ENCODE measurements at places on chromosomes 11 and 22.
A peak's percentile ranks its signal among the peaks of the same experiment; 100 is the strongest.

GRCh38 chr11:83349296-83349695 lies 63.1 kb upstream of the CCDC90B start:
- DNase-seq: no peak

DNA sequence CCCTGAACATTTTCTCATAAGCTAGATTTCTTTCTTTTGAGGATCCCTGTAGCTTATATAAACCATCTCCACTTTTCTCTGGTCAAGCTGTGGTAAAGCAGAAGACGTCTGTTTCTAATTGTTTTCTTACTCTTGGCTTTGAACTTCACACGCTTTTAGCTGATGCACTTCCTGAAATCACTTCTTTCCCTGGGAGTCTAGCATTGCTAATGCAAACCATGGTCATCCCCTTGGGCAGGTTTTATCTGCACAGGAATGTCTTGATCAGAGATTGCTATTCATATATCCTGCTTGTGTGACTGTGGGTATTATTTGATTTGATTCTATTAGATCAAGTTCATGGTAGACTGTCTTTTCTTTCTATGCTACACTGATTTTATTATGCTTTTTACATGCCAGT lies 199.2 kb upstream of the POU2AF2 start:
- no peak for DNase-seq

DNA sequence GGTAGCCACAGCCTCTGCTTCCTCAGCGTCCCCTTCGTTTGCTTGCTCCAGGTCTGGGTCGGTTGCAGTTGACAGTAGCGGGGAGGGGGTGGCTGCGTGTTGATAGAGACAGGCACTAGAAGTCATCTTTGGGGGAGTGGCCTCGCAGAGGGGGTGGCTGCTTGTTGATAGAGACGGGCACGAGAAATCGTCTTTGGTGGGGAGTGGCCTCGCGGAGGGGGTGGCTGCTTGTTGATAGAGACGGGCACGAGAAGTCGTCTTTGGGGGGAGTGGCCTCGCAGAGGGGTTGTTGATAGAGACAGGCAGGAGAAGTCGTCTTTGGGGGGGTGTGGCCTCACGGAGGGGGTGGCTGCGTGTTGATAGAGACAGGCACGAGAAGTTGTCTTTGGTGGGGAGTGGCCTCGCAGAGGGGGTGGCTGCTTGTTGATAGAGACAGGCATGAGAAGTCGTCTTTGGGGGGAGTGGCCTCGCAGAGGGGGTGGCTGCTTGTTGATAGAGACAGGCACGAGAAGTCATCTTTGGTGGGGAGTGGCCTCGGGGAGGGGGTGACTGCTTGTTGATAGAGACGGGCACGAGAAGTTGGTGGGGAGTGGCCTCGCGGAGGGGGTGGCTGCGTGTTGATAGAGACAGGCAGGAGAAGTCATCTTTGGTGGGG lies 328.3 kb downstream of the TBC1D22A start:
- DNase-seq: no peak

- DNase-seq: no peak
Measured at GRCh38 chr11:43504316-43504950, 145.7 kb downstream of the TTC17 start.

DNA sequence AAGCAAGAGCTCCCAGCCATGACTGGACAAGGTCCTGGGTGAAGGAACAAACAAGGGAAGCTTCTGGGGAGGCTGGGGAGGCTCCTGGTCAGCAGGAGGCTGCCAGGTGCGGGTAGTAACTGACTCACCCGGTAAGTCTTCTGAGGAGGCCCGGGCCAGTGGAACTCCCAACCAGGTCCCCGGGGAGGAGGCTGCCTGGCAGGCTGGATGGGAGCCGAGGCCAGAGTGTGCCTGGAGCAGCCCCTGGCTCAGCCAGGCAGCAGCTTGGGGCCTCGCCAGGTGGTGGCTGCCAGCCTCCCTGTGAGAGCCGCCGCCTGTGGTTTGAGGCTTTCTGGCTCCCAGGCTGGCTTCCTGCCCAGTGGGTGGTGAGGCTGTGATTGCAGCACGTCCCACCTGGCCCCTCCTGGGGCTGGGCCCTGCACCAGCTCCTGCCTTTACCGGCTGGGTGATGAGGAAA lies 46.2 kb downstream of the IGF2 start:
- DNase-seq: no peak

GRCh38 chr11:117072517-117073461 lies 25.4 kb downstream of the SIK3 start:
- DNase-seq: no peak

DNA sequence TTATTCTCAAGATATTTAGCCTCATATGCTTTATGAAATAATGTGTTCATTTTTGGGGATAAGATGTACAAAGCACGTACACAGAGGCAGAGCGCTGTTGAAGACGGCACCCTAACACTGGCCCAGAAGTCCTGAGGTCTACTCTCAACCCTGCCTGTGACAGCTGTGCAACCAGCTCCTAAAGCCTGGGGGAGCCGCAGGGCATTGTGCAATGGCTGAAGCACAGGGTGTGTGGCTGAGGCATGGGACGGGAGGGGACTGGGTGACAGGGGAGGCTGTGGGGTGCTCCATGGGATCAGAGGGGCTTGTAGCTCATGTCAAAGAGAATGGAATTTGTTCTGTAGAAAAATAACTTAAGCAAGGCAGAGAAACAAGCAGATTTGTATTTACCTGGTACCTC lies 27.7 kb downstream of the FAM227A start:
- DNase-seq: no peak

GRCh38 chr11:130906616-130907015 lies 9.7 kb downstream of the SNX19 start:
- no peak for DNase-seq

DNA sequence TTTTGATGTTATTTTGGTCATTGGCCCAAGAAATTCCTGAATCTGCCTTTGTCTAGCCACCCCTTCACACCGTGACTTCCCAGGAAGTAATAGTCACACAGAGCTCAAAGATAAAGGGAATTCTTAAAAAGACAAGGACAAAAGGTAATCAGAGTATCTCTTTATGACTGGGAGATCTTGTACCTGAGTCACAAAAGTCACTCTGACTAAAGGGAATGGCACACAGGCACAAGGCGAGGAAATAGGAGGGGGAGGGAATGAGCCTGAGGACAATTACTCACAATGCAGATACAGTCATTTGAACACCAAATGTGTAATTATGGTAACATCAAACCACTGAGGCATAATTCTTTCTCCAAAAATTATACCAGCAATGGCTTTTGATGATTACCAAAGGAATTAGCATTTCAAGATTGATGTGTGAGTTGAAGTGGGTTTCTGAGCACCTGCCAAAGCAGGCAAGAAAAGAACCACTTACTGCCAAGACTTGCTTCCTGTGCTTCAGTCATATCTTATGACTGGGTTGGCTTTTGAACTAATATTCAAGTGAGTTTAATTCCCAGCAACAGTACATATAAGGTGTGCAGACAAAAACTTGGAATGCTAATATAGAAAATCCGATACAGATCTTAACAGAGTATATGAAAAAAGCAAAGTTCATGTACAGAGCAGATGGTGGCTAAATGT lies 856.4 kb downstream of the LRRC4C start:
- no peak for DNase-seq

- DNase-seq: peak; percentile 60
Measured at GRCh38 chr11:64777449-64778222, 706 bp downstream of the SF1 start.

GRCh38 chr11:11963842-11964773 lies 44.3 kb downstream of the DKK3 start:
- no peak for DNase-seq

GRCh38 chr22:33851240-33851639 lies 69.0 kb downstream of the LARGE1 start:
- DNase-seq: no peak

- DNase-seq: no peak
Measured at GRCh38 chr11:112526699-112527416, 266.2 kb upstream of the PLET1 start.

DNA sequence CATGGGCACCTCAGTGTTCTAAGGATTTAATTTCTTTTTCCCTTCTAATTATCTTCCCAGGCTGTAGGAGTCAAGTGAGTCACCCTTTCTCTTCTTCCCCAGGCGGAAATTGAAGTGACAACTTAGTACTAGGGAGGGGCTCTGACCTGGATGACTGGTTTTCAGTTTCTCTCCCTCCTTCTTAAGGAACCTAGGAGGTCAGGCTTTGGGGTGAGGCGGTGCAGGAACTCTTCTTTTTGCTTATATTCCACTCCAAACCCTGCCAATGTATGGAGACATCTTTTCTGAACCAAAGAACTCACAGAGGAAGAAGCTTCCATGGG lies 12.6 kb downstream of the ZDHHC5 start:
- no peak for DNase-seq

GRCh38 chr11:103183981-103184611 lies 74.9 kb downstream of the DYNC2H1 start:
- DNase-seq: no peak

- no peak for DNase-seq
Measured at GRCh38 chr11:35190804-35191348, 51.9 kb downstream of the CD44 start.

DNA sequence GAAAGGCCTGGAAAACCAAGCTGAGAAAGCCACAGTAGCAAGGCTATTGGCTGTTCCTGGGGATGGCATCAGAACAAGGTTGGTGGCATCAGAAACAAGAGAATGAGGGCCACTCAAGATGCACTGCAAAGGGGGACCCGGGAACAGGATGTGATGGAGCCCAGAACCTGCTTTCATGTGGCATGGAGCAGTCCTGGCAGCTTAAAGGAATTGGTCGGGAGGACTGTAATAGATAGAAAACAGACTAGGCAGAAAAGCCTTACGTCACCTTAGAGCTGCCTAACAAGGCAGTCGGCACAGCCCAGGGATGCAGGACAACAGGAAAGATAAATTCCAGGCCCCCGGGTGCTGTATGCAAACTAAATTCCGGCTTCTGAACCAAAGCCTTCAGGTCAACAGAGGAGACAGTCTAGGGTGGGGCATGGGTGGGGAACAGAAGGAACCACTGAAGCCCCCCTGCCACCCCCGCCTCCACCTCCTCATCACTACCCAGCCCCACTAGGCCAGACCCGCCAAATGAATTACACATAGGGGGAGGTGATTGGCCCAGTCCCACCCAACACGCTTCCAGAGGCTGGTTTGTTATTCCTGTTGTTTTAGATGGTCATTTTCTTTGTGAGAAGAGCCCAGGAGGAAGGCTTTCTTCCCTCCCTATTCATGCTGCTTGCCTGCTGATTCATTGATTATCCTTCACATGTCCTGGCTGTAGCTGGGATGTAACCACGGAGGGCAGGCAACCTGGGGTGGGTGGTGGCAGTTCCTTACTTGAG lies 25.7 kb upstream of the LRRC55 start:
- DNase-seq: no peak

GRCh38 chr22:32803020-32803737 lies 1.7 kb downstream of the TIMP3 start:
- DNase-seq: no peak

DNA sequence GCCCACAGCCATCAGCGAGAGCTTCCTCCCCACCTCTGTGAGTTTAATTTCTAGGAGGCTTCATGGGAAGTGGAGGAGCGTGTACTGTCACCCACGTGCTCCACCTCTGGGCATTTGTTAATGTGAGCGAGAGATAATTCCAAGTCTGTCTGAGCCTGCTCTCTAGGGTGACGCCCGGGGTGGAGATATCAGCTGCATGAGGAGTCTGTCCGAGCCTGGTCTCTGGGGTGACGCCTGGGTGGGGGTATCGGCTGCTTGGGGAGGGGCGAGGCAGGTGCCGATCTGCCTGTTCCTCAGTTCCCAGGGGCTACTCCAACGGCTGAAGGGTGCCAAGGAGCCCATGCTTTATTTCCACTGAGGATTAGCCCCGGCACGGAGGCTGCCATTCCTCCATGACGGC lies 735.0 kb downstream of the BRD1 start:
- DNase-seq: no peak

DNA sequence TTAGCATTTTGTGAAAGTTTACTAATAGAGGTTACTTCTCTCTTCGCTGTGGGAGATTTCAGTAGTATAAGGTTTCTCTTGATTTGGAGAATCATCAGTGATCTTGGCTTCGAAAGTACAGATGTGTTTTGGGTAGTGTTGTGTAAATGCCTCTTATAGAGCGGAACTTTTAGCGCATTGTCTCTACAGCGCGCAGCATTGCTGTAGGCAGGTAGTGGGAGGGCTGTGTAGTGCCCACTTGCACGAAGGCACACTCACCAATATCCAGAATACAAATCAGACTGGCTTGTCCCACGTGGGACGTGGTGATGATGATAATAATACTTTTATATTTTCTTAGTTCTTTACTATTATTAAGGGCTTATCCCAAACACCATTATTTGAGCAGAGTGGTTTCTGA lies 51.4 kb downstream of the FAM83F start:
- no peak for DNase-seq

DNA sequence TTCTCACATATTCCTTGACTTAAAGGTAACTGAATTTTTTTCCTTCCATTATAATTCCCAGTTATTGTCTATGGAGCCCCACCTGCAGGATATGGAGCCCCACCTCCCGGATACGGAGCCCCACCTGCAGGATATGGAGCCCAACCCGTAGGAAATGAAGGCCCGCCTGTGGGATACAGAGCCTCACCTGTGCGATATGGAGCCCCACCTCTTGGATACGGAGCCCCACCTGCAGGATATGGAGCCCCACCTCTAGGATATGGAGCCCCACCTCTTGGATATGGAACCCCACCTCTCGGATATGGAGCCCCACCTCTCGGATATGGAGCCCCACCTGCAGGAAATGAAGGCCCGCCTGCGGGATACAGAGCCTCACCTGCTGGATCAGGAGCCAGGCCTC lies 28.1 kb downstream of the WBP2NL start:
- DNase-seq: no peak

GRCh38 chr22:19875531-19876313 lies 21.0 kb upstream of the GNB1L start:
- DNase-seq: no peak

- no peak for DNase-seq
Measured at GRCh38 chr22:48334971-48335370, 1492.7 kb downstream of the BRD1 start.

- no peak for DNase-seq
Measured at GRCh38 chr11:62018981-62019664, 51.7 kb upstream of the FTH1 start.

DNA sequence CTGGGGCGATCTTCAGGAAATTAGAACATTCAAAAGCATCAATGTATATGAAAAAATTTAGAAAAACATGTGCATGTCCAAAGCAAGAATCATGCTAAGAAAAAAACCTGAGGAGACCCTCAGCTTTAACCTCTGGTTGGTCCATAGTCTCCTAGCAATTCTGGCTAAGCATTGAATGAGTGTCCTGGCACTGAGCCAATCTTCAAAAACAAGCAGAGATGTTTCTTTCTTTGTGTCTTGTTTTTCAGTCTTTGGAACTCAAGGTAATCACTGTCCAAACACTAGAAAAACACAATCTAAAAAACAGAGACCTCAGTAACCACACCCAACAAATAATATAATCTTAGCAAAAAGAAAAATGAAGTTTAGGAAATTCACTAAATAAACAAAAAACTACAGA lies 205.4 kb upstream of the CARD18 start:
- no peak for DNase-seq

GRCh38 chr11:130478204-130478701 lies 29.8 kb downstream of the ADAMTS15 start:
- DNase-seq: no peak

- DNase-seq: no peak
Measured at GRCh38 chr11:102192349-102193066, 82.3 kb downstream of the YAP1 start.
